Motor neuron (in vitro differentiated cells): ENCODE measurements at places on chromosomes 6 and 20. TPM values are rescaled to one million over a fixed set of nuclear protein-coding genes. Genes with fewer than 3 reads are reported as not detected.

Gene LBP
- total RNA-seq: not detected in 2 replicates

Gene ZCCHC3
- 17.6 and 18.2 TPM in 2 replicates for total RNA-seq

Gene MED23
- total RNA-seq: 23.7 and 25.8 TPM in 2 replicates

Gene ZNF831
- total RNA-seq: 0.09 and 0.10 TPM in 2 replicates

Gene SIRPD
- not detected in 2 replicates for total RNA-seq

Gene RREB1
- 7.8 and 12.9 TPM in 2 replicates for total RNA-seq
